SK-N-MC (cell line): ENCODE measurements at places on chromosomes 11 and 22.

GRCh38 chr11:66902486-66903177, 45.8 kb downstream of the LRFN4 start:
- DNase-seq: no peak

GRCh38 chr11:107043242-107044006, 25.1 kb upstream of the GUCY1A2 start:
- DNase-seq: no peak

DNA sequence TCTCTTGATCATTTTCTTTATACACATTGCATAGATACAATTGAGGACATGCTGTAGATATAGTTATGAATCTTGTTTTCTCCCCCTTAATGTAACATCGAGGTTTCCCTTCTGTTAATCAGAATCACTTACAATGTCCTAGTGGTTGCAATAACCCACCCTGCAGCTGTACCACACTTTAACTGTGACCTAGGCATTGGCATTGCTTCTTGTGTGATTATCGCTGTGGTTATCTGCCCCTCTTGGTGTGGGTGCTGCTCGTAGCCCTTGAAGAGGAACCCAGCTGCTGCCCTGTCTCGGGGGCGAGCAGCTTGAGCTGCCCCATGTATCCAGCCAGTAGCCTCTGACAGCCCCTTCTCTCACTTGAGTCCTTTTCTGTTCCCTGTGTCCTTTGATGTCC, 1.5 kb downstream of the DGAT2 start:
- DNase-seq: no peak

GRCh38 chr22:22166941-22167713, 77.5 kb upstream of the VPREB1 start:
- DNase-seq: no peak

DNA sequence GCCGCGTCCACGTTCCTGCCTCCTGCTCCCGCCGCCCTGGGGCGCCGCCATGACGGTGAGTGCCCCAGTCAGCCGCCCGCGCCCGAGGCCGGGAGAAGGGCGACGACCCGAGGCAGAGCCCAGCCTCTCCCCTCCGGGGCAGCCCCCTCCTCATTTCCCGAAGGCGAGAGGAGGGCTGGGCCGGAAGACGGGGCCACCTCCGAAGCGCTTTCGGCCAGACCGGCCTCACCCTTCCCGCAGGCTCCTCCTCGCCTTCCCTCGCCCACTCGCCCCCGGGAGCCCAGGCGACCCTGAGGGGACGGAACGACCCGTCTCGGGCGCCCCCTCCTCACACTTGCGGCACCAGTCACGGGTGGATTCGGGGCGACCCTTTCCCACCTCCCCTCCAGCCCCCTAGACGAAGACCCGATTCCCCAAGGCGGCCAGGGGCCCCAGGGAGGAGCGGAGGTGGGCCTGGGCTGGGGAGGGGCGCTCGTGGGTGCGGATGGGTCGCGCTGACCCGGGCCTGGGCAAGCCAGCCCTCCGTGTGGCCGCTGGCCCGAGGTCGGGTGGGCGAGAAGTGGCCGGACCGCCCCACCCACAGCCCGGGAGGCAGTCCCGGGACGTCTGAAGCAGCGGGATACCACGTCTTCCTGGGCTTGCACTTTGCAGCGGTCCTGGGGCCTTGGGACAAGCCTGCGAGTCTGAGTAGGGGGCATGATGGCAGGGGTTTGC, 49.7 kb downstream of the TRIOBP start:
- no peak for DNase-seq

DNA sequence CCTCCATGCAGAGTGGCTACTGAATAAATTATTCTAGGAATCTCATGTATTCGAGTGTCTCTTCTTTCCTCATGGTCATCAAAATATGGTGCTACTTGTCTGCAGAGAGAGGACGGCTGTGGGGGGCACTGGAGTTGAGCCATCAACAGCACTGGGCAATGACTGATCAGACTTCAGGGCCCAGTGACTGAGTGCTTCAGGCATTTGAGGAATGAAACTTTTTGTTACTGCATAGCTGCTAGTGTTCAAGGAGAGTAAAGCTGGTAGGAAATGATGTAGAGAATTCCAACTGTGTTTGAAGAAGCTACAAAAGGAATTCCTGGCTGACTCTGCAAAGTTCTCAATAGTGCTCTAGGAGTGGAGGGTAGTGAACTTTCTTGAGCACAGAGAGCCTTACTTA, 277.7 kb downstream of the CADM1 start:
- DNase-seq: no peak

DNA sequence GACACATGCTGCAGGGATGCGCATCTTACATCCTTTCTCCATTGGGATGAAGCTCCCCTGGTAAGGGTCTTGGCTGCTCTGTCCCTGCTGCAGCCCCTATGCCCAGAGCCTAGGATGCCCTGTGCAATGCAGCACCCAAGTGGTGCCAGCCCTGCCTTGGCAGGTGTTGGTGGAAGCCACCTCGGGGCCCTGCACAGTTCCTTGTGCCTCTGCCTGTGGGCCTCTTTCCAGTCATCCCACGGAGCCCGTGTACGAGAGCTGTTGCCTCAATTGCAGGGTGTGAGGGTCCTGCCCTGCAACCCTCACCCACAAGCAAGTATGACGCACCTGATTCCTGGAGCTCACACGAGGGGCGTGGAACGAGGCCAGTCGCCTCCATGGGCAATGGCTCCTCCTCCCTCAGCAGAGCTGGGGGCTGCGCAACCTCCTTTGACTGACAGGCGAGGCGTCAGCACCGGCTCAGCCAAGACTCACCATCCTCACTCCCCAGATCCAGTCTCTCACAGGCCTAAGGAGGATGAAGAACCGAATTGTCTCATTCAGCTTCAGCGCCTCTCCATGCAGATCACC, 719.6 kb downstream of the BRD1 start:
- DNase-seq: no peak

DNA sequence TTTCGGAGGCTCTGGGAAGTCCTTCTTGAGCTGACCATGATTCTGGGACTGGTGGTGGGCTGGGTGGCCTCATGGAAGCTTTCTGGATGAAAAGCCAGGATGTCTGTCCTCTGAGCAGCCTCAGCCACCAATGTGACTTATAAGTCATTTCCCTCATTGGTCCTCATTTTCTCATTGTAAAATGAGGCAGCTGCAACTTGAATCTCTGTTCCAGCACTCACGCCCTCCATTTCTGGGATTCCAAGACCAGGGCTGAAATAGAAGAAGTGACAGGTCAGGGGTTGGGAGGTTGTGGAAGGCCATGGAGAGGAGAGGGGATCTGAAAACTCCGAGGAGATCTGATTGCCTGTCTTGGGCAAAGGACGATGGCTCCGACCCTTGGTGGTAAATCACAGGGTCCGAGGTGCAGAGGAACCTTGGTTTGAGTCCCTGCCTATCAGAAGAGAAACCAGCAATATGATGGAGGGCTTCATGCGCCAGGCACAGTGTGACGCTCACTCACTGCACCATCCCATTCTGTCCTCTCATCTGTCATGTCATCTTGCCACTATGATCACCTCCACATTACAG, 38.3 kb downstream of the TSPAN18 start:
- no peak for DNase-seq

GRCh38 chr11:132177106-132177505, 806.7 kb downstream of the NTM start:
- peak; percentile 16 for DNase-seq
